H1 (cell line): ENCODE measurements at places on chromosomes 4 and X. TPM values are rescaled to one million over a fixed set of nuclear protein-coding genes. Genes with fewer than 3 reads are reported as not detected.

BCAP31 gene
- total RNA-seq = 157 and 159 TPM in 2 replicates

CLDN2 gene
- total RNA-seq = not detected in 2 replicates

DNA sequence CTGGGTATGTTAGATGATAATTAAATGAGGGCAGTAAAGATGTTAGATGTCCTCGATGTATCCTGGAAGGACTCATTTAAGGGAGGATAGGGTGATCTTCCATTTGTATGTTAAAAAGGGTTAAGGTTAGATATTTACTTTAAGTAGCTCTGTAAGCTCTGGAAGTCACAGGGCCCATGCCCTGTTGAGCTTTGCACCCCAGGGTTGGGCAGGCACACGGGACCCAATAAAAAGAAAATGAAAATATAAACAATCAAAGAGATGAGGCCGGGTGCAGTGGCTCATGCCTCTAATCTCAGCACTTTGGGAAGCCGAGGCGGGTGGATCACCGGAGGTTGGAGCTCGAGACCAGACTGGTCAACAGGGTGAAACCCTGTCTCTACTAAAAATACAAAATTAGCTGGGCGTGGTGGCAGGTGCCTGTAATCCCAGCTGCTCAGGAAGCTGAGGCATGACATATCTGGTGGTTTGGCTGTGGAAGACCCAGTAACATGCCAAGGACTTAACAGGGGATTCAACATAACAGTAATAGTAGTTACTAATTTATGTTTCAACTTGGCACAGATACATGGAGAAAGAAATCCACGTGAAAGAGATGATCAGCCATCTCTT, 16.9 kb upstream of the PHEX start:
- no peak for DNase-seq

DNA sequence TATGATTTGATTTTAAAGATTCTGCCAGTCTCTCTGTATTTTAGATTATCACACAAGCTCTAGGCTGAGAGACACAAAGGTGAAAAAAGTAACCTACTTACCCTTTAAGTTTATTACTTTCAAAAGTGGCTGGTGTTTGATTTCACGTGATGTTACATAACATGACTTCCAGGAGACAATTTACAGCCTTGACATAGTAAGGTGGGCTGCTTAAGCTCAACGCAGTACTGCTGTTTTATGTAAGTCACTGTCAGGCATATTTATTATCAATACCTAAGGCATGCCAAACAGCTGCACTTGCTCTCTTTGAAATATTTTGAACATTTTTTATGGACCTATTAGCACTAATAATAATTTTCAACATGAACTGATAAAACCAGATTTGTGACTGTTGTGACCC, 451.5 kb upstream of the FAM241A start:
- no peak for DNase-seq

DNA sequence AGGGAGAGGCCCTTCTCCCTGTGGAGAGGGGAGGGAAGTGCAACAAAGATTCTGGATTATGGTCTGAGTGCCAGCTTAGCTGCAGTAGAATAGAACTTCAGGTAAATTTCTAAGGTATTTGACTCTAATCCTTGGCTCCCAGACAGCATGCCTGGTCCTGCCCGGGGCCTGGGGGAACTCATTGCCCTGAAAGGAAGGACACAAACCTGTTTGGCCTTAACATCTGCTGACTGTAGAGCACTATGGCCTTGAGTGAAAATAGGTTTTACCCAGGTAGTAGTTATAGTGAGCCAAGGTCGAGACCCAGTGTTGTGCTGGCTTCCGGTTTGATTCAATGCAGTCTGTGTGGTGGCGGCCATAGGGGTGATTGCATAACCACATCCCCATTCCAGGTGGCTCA, 64.4 kb downstream of the RPS6KA6 start:
- no peak for DNase-seq

- DNase-seq = no peak
Observed at GRCh38 chr4:5393911-5394513, 314.3 kb downstream of the EVC2 start.

- no peak for DNase-seq
Observed at GRCh38 chr4:152771741-152772533, 7.6 kb downstream of the TIGD4 start.

GRCh38 chrX:1336948-1337779, 579 bp downstream of the IL3RA start:
- DNase-seq = no peak

DNA sequence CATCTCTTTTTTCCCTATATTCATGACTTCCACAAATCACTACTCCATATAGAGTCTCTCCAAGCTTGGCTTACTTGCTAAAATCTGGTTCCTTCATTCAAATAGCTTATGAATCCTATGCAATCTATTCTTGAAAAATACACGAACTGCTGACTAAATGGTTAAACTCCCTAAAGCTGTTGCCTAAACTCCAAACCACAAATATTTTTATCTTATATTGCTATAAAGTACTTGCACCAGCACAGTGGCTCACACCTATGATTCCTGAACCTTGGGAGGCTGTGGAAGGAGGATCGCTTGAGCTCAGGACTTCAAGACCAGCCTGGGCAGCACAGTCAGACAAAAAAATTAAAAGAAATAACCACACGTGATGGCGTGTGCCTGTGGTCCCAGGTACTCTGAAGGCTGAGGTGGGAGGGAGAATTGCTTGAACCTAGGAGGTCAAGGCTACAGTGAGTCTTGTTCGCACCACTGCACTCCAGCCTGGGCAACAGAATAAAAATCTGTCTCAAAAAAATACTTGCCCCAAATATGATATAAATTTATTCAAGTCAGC, 2.2 kb downstream of the FBXO8 start:
- DNase-seq = no peak

GRCh38 chrX:151790481-151791160, 56.1 kb downstream of the CNGA2 start:
- DNase-seq = no peak

- DNase-seq = no peak
Observed at GRCh38 chr4:7967501-7968261, 28.0 kb upstream of the AFAP1 start.

DNA sequence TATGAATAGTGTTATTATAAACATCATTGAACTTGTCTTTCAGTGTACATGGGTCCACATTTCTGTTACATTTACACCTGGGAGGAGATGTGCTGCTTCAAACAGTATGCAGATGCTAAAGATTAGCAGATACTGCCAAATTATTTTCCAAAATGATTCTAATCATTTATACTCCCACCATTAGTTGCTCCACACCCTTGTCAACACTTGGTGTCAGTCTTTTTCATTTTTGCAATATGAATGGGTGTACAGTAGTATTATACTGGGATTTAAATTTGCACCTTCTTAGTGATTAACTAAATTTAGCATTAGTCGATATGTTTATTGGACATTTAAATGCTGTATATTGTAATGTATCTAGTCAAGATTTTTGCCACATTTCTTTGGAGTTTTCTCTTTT, 131.6 kb upstream of the GRID2 start:
- no peak for DNase-seq

DNA sequence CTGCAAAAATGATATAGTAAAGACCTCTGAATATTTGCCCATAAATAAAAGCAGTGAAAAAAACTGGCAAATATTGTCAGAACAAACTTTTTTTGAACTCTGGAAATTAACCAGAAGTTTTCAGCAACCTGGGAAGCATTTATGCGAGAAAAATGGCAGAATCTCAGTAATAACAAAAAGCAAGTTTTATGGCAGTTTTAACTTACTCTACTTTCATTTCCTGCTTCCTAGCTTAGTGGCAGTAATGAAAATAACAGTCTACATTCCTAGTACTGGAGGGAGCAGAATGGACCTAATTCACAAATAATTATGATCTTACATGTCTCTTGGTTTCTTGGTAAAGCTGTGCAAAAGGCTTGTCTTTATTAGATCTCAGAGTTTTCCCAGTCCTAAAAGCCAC, 460.1 kb downstream of the NAF1 start:
- DNase-seq = no peak

DNA sequence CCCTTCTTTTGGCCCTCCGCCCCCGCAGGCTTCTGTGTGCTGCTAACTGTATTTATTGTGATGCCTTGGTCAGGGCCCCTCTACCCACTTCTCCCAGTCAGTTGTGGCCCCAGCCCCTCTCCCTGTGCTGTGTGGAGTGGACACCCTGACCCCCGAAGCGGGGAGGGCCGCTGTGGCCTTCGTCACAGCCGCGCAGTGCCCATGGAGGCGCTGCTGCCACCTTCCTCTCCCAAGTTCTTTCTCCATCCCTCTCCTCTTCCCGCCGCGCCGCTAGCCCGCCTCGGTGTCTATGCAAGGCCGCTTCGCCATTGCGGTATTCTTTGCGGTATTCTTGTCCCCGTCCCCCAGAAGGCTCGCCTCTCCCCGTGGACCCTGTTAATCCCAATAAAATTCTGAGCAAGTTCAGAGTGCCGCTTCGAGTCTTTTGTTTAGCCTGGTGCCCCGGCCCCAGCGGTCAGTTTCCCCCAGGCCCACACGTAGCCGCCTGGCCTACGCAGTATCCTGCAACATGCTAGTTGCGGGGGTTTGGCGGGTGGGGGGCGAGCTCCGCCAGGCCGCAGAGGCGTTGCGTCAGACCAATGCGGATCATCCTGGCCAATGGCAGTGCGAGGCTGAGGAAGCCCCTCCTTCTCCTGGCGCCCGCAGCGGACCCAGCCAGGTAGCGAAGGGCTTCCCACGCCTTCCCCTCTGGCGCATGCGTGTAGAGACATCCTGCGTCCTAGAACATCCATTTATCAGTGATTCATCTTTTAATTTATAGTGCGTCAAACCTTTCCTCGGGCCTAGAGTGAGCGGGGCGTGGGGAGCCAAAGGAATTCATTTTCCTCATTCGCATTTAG, 5.6 kb upstream of the KANTR start:
- peak; percentile 75 for DNase-seq

- no peak for DNase-seq
Observed at GRCh38 chr4:42562016-42562415, 94.9 kb downstream of the ATP8A1 start.
